ENCODE measurements at places on chromosomes 13 and 19.

DNA sequence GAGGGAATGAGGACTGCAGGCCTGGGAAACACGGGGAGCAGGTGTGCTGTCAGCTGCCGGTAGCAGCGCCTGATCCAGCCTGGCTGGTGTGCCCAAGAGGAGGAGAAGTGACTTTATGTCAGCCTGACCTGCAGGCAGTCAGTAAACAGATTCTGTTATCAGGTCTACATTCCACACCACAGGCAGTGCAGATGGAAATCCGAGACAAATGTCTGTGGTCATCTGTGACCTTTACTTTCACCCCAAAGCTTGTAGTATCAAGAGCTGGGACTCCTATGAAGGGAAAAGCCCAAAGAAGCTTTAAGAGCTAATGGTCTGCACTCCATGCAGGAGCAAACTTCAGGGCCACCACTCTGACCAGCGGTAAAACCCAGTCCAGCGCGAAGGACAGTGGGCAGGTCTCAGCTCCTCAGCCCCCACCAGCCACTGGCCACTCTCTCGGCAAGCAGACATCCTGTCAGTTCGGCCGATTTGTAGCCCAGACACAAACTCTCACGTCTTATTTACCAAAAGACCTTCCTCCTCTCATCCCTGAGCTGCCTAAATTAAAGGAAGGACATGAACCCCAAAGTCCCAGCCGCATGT lies 7.7 kb downstream of the EPS15L1 start:
- DNase-seq: no peak

DNA sequence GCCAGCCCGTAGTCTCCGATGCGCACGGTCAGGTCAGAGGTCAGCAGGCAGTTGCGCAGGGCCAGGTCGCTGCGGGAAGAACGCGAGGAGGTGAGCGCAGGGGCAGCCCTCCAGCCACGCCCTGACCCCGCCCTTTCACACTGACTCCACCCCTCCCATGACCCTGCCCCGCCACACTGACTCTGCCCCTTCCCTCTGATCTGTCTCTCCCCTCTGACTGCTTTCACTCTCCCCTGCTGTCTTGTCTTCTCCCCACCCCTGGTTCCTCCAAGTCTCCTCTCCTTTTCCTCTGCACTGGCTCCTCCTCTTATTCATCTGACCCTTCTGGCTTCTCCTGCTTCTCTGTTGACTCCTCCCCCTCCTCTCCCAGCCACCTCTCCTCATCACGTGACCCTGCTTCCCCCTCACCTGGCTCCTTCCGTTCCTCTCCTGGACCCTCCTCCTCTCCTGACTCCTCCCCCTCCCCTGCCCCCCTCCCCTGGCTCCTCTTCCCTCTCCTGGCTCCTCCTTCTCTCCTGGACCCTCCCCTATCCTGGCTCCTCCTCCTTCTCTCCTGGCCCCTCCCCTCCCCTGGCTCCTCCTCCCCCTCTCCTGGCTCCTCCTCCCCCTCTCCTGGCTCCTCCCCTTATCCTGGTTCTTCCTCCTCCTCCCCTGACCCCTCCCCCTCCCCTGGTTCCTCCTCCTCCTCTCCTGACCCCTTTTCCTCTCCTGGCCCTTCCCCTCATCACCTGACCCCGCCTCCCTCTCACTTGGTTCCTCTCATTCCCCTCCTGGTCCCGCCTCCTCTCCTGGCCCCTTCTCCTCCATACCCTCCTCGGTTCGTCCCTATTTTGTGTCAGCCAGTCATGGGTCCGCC lies 9.9 kb downstream of the LMTK3 start:
- no peak for DNase-seq

GRCh38 chr19:13689085-13689484 lies 75.2 kb upstream of the MRI1 start:
- DNase-seq: no peak

DNA sequence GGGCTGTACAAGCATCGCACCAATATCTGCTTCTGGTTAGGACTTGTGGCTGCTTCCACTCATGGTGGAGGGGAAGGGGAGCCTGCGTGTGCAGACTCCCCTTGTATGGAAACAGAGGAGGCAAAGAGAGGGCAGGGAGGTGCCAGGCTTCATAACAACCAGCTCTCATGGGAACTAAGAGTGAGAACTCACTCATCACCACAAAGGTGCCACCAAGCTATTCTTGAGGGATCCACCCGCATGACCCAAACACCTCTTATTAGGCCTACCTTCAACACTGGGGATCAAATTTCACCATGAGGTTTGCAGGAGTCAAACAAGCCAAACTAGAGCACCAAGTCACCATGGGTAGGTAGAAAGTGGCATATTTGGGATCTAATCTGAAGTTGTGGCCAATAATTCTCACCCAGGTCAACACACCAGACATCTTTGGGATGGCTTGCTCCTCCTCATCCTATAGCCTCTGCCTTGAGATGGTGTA lies 46.4 kb downstream of the RUBCNL start:
- no peak for DNase-seq

- DNase-seq: no peak
These were observed 599 bp downstream of the ZIC2 start for GRCh38 chr13:99982036-99982730.

DNA sequence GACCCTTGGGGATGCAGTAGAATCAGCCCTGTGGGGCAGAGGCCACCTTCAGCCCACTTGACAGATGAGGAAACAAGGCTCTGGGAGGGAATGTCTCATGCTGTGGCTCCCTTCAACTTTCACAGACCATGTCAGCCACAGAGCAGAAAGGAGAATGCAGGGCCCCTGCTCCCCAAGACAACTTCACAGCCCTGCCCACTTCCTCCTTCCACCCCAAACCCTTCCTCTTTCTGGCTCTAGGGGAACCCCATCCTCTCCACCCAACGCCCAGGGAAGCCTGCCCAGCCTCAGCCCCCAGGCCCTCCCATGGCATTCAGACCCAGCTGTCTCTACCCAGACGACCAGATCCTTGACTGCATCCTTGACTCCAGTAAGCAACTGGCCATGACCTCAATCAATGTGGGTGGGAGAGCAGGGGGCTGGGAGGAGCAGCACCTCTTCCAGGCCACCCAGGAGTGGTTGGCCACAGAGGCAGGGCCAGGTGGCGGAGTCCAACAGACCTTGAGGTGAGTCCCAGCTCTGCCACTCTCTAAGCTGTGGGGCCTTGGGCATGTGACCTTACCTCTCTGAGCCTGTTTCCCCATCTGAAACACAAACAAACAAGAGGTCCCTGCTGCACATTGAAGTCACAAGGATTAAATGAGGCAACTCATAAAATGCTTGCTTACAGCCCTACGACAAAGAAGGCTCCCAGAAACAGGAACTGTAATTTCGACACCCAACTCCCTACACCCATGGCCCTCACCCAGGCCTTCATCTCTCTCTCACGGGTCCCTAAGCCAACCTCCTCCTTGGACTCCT lies 15.8 kb downstream of the DEDD2 start:
- DNase-seq: no peak

DNA sequence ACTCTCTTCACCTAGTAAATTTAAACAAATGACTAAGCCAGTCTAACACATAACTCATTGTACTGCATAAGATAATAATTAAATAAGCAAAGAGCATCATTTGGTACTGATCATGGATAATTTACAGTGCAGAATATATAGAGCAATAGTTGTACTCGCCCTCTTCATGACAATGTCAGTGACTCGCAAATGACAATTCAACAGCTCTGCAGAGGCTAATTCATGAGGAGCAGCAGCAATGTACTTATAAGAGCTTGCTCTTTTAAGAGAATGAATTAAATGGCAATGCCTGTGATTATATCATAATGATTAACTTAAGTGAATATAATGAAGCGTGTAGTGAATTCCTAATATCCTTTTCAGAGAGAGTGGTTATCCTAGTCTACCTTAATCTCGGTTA lies 284.5 kb upstream of the PCDH20 start:
- DNase-seq: no peak

GRCh38 chr13:106352850-106353249 lies 182.6 kb downstream of the EFNB2 start:
- DNase-seq: no peak

Measured in amniotic stem cell (primary cell).